NCI-H187 treated with DMSO at 0.1 percent for 48 hours (cell line): ENCODE measurements at places on chromosomes 5 and 9.

DNA sequence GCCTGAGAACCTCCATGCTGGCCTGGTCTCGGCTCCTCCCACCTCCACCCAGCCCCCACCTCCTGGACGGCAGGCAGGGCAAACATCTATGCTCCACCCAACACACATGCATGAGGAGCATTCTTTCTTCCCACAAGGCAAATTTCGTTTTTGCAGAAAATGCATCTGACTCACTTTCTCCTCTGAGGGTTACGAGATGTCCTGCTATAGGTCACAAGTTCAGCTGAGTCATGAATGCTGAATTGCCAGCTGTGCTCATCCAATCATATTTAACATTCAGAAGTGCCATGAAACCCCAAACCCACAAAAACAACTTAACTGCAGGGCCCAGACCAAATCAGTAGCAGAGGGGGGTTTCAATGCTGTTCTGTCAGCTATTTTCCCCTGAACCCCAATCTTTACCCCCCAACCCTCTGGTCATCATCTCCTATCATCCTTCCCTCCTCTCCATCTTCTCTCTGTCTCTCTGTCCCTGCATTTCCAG, 39.0 kb upstream of the OSMR start:
- DNase-seq = no peak

- no peak for DNase-seq
Observed at GRCh38 chr5:160159991-160160792, 40.9 kb upstream of the PWWP2A start.

GRCh38 chr9:135048758-135049444, 38.6 kb upstream of the OLFM1 start:
- DNase-seq = no peak

DNA sequence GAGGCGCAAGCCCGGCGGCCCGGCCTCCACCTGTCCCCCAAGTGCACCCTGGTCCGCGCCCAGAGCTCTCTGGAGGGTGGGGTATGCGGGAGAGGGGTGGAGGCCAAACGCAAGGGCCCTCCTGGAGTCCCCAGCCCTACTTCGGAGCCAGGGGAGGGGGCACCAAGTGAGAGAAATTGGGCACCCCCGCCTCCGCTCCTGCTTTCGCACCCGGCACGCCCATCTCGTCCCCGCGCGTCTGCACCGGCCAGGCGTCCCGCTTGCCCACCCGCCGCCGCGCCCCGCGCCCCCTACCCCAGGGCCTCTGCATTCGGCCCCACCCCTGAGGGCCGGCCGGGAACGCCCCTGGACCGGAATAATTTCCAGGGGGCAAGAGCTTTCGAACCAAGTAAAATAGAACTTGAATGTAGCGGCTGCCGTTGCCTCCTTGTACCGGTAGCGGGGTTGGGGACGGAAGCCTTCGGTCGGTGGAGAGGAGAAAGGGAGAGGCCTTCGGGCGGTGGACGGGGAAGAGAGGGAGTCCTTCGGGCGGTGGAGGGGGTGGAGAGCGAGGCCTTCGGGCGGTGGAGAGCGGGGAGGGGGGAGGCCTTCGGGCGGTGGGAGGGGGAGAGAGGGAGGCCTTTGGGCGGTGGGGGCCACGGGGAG, 694 bp upstream of the PHPT1 start:
- no peak for DNase-seq

DNA sequence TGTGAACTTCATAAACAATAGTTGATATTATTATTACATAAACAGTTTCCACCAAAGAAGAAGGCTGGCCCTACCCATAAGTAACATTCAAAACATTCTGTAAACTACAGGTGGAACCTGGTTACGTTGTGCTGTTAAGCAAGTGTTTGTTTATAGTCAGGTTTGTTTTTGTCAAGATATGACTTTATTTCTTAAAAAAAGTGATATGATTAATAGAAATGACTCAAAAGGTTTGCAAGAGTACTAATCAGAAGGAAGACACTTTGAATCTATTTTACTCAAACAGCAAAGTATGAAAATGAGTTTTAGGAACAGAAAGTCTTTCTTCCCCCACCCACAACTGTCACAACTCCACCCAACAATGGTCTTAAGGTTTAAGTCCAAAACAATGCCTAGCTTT, 220.8 kb downstream of the PLK2 start:
- DNase-seq = no peak

- DNase-seq = no peak
Observed at GRCh38 chr5:138466125-138466899, 1.0 kb downstream of the EGR1 start.

- DNase-seq = no peak
Observed at GRCh38 chr5:98296426-98296825, 477.0 kb upstream of the RGMB start.

GRCh38 chr5:116953251-116953930, 378.8 kb upstream of the SEMA6A start:
- no peak for DNase-seq

- no peak for DNase-seq
Observed at GRCh38 chr9:70941191-70941590, 180.2 kb downstream of the TRPM3 start.

GRCh38 chr5:16574789-16575721, 41.7 kb downstream of the RETREG1 start:
- no peak for DNase-seq

DNA sequence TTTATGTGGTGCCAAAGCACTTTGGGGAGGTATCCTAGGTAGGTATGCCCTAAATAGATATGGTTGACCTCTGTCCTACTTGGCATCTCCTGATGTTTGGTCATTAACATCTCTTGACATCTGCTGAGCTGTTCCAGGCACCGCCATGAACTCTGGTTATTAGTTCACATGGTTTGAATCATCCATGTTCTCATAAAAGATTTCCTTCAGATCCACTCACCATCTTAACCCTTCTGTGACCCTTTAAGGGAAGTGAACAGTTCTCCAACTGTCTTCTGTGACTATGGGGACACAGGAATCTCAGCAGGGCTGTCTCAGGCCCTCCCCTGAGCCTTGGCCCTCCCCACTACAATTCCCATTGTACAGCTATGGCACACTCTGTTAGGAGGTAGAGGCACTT, 167.7 kb downstream of the CDH6 start:
- DNase-seq = no peak

DNA sequence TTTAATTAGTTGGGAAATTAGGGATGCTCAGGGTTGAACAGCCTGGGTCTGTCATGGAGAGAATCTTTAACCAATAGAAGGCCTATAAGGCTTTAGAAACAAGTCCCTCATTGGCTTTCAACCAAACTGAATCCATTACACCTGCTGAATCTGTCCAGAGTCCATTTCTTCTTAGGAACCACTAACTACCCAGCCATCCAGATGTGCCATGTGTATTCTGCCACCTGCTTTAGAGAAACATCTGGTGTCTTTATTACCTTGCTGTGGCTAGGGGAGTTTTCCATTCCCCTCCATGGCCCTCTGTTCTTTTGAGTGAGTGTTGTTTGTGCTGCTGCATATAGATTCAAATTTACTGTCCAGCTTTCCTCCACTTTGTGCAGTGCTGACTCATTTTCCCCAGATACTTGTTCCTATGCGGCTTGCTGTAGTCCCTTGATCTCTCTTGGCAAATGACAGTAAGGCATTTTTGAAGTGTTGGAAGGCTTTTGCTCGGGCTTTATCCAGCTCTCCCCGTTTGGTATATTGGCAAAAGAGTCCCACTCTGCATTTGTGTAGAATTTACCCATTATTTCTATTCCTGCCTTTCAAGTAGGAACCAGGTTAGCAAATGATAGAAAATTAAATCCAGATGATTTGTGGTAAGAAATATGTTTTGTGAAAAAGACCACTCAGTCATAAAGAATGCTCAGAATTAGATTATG, 54.6 kb downstream of the NLN start:
- no peak for DNase-seq

- no peak for DNase-seq
Observed at GRCh38 chr9:90801973-90802322, 329 bp downstream of the SYK start.

DNA sequence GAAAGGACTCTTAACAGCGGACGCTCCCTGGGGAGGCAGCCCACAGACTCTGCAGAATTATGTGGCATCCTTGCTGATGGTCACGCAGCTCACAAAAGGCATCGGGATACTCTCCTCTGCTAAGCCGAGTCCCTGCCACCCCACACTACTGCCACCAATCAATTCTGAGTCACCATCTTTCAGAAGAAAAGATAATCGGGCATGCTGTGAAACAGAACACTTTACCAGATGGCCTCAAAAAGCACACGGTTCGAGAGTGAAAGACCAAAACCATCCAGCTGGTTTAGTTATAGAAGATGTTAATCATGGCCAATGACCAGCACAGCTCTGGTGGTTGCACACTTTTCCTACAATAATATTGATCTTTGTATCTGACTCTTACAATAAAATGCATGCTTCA, 136.3 kb downstream of the MYO10 start:
- DNase-seq = no peak
